ENCODE measurements at places on chromosomes 3 and 15.

DNA sequence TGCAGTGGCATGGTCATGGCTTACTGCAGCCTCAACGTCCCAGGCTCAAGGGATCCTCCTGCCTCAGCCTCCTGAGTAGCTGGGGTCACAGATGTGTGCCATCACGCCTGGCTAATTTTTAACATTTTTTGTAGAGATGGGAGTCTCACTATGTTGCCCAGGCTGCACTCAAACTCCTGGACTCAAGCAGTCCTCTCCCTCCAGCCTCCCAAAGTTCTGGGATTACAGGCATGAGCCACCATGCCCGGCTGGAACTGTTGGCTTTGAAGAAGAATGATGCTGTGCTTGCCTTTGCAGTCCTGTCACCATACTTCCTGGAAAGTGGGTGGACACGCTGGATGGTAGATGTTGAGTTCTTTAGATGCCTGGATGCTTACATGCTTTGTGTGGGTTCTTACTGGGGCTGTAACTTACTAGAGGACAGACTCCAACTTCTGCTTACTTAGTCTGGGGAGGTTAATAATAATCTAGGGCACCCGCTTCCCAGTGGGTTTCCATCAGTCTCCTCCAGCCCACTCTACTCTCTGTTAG, 36.7 kb downstream of the IGF1R start:
- no peak for DNase-seq

DNA sequence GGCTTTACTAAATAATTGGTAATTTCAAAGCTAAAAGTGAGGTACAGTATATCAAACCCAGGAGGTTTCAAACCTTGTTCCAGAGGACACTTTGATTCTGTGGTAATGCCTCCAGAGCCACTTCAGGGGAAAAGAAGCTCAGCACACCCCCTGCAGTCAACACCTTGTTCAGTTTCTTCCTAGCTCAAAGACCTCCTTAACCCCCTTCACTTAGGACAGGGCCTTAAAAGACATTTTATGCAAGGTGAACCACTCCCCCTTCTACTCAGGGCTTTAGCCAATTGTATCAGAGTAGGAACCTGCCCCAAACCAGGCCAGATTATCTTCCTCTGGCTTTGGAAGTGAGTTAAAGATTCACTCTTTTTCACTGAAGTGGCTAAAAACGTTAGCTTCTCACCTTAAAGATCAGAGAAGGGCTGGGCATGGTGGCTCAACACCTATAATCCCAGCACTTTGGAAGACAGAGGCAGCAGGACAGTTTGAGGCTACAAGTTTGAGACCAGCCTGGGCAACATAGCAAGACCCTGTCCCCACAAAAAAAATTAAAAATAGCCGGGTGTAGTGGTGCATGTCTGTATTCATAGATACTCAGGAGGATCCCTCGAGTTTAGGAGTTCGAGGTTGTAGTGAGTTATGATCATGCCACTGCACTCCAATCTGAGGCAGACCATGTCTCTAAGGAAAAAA, 3.4 kb downstream of the DENND6A start:
- no peak for DNase-seq

DNA sequence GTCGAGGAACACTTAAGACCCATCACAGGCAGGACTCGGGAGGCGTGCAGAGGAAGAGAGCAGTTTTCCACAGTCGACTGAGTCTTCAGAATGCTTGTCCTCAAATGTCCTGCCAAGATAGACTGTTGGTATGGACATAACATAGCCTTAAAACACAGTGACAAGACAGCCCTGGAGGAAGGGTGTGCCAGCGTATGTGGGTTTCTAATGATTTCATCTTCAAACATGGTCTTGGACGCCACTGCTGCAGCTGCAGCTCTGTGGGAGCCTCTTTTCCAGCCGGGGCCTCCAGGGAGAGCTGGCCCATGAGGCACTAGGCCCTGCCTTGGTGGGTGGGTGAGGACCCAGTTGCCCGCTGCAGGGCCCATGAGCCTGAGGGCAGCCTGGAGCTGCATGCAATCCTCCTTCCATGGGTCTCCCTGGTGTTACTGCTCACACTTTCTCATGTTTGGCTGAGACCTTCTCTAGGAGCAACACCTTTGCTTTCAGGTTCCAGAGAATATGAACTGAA, 198.6 kb downstream of the KLF13 start:
- DNase-seq: no peak

- DNase-seq: no peak
Measured at GRCh38 chr3:58466899-58467563, 24.9 kb upstream of the KCTD6 start.

- DNase-seq: no peak
Measured at GRCh38 chr15:91499774-91500383, 353.6 kb upstream of the SLCO3A1 start.

DNA sequence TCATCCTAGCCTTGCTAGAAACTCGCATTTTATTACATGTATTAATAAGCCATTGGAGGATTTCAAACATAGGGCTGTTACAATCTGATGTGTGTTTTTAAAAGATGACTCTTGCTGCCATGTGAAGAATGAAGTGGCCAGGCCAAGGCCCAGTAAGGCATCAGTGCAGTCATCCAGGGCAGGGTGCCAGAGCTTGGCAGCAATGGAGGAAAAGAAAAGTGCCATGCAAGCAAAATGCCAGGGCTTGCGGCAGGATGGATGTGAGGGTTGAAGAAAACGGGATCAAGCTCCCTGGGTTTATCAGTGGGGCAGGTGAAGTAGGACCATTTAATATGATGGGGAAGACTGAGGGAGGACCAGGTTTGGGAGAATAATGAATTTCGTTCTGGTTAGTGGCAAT, 183.6 kb downstream of the MINAR1 start:
- DNase-seq: no peak

GRCh38 chr3:61876797-61877196, 315.4 kb downstream of the PTPRG start:
- DNase-seq: no peak

GRCh38 chr15:99096894-99097426, 7.9 kb upstream of the SYNM start:
- DNase-seq: no peak

GRCh38 chr3:113698956-113699355, 2.5 kb upstream of the USF3 start:
- DNase-seq: no peak

- no peak for DNase-seq
Measured at GRCh38 chr3:112774293-112774926, 72.3 kb downstream of the CD200R1L start.

DNA sequence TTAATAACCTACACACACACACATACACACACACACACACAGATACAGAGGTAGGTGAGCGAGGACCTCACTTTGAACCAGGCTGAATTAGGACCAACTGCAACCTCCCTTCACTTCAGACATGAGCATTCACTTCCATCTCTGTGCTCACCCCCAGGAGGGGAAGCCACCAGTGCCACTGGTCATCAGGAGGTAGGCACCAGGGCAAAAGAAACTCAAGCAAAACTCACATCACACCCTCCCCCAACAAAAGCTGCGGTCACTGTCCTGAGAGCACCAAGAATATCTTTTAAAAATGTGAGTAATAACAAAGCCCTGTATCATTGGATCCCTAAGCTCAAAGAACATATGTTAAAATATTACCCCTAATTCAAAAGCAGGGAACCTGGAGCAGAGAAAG, 8.1 kb downstream of the FOXP1 start:
- DNase-seq: no peak

DNA sequence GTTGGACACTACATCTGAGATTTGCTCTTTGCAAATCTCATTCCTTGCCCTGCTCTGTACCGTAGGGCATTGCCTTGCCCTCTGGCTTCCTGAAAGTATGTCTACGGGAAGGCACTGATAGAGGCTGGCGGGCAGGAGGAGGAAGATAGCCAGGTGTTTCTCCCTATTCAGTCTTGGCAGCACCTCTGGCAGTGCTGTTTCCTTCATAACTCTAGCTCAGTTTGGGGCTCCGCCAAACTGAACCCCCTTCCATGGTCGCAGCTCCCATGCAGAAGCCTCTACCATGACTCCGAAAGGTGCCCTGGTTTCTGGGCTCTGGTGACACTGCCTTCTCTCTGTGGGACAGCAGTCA, 122.3 kb upstream of the PRR20G start:
- no peak for DNase-seq

DNA sequence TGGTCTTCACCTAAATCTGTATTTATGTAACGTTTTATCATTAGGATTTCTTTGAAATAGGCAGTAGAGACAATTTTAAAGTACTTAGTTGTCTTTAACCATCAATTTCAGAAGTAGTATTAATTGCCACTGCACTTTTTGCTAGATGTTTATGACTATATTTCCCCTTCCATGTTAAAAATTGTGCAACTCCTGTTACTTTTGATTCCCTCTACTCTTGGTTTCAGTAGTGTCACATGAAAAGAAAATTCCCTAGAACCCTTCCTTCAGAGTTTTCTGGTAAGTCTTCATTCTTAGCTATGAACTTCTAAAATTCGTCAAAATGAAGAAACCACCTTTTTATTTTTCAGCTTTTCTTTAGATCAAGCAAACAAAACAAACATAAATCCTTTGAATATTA, 7.1 kb downstream of the PIAS1 start:
- DNase-seq: no peak

DNA sequence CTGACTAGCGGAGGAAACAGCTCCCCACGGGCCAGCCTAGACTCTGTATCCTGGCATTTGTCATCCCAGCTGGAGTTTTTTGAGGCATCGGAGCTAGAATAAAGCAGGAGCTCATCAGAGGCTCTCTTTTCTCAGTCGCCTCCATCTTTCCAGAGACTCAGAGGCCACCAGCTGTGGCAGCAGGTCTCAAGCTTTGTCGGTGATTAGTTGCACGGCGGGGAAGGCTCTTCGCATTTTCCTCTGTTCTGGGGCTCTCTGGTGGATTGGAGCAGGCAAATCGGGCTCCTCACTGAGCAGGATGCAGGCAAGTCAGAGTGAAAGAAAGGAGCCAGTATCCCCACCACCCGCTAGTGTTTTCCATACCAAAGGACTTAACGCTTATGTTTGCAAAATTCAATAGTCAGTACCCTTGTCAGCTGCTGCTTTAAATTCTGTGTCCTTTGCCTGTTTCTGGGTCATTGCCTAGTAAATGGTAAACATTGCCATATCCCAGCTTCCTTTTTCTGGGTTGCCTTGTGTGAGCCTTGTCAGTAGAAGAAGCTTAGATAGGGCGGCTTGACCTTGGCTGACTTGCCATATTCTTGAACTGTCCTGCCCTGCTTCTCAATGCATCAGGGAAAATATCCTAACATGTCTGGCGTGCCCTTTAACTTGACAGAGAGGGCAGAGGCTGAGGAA, 127.1 kb downstream of the PTPRG start:
- no peak for DNase-seq

DNA sequence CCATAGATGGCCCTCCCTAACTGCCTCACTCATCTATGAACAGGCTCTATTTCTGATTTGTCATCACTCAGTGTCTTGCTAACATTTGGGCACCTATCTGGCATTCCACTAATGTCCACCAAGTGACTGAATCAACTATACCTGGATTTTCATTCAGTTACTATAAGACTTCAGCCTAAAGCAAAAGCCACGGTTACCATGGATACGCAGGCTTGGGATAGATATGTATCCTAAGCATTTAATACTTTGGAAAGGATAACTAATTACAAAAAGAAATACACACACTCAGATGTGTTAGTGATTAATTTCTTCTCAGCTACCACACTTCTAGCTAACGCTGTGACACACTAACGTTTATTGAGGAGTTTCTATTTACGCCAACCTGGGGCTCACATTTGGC, 899.5 kb upstream of the CFAP20DC start:
- no peak for DNase-seq

DNA sequence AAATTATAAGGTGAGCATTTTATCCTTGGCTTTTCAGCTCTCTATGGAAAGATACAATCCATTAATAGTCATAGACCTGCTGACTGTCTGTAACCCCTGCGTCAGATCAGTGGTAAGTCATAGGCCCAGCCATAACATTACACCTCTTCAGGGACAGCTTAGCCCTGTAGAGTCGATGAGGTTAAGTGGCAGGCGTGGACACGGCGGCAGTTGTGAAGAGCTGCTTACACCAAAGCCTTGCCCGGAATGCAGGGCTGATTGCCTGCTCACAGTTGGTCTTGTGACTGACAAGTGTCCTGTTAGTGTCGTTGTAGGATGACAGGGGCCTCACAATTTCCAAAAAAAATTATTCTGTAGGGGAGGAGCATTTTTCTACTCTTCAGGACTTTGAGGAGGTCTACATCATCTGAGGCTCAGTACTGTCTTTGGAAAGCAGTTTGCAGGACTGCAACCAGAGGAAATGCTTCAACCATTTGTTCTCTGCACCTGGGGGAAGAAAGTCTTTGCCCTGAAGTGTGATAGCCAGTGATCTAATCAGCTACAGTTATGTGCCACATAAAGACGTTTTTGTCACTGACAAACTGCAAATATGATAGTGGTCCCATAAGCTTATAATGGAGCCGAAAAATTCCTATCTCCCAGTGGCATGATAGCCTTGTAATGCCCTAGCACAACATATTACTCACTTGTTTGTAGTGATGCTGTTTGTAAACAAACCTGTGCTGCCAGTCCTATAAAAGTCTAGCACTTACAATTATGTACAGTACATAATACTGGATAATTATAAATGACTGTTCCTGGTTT, 14.9 kb upstream of the SELENOT start:
- DNase-seq: no peak

GRCh38 chr3:50268703-50269451, at the start of gene SEMA3B:
Gene SEMA3B, plus strand, starts transcription at chr3:50269147. Its CDS starts 94 bp downstream, at chr3:50269241.
- DNase-seq: no peak

DNA sequence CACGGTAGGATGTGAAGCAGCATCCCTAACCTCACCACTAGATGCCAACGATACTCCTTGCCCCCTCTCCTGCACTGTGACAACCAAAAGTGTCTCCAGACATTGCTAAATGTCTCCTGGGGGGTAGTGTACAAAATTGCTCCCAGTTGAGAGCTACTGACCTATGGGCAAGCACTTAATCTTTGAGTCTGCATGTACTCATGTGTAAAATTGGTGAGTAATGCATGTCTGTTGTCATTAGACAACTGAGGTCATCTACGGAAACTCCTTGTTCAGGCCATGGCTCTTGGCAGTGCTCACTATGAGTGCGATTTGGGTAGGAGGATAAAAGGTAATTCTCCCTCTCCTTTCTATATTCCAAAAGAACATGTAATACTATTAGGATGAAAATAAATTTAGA, 29.2 kb downstream of the PDHB start:
- DNase-seq: no peak

DNA sequence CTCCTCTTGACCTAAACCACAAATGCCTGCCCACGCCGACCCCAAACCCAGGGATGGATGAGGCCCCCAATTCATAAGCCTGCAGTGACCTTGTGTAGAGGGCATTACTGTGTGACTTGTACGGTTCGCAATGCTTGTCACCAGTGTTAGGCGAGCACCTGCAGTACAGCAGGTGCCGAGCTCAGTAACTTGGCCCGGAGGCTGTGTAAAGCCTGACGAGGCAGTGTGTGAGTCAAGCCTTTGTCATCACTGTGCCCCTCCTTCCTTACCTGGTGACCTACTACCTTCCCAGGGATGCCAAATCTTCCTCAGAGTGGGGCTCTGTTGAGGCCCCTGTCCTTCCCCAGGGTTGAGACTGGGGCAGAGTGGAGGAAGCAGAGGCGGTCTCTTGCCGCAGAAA, 37.2 kb upstream of the TMEM115 start:
- no peak for DNase-seq

- DNase-seq: no peak
Measured at GRCh38 chr3:127670761-127671522, 1.8 kb upstream of the ABTB1 start.
